ENCODE measurements at places on chromosomes 16 and 17.

- no peak for DNase-seq
Observed at GRCh38 chr16:8375232-8375587, 215.1 kb downstream of the TMEM114 start.

DNA sequence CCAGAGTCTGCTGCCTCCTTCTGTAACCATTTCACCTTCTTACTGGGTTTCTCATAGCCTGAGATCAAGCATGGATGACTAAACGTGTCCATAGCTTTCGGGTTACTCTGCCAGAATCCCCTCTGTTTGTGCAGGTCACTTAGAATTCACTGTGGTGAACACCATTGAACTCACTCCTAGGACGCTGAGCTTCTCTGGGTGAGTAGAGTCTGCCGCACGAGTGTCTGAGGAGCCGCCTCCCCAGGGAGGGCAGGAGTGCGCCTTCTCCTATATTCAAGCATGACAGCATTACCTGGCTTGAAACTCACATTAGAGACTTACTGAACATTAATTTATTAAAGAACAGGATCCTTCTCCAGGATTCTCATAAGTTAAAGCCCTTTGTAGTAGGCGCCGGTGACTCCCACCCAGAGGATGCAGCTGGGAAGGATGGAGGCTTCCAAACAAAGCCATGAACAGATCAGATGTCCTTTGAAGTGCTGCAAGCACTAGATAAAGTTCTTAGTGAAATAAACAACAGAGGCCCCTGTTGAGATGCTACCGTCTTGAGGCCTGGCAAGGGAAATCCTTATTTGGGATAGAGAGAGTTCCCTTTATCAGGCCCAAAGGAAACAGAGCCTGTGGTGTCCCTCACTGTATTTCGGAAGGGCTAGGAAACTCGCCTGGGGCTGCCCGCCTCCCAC, 144.6 kb upstream of the PLCG2 start:
- no peak for DNase-seq

DNA sequence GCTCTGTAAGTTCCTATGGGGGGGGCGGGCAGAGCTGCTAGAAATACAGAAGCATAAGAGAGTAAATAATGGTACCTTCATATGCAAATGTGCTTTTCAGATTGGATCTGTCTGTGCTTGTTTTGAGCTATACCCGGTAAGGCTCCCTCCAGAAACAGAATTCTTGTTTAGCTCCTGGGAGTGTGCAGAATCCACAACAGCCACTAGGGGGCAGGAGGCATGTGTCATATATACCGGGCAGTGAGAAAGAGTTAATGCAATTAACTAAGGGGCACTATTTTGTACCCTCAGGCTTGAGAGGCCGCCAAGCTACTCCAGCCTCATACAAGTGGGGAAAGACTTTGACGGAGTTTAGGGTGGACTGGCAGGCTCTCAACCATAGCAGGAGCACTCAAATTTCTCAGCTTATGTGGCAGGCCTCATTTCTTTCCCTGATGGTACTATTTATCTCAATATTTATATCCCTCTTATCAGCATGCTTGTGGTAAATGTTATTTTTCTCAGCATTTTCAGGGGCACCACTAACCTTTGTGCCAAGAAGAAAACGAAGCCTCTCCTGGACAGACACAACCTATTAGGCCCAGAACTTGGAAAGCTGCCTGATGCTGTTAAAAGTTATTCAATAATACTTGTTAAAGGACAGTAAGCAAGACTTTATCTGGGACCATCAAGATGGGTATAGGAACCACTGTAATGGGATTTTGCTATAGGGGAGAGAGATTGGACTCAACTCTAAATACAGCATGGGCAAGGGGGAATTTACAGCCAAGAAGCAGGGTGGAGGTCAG, 10.7 kb upstream of the CENPV start:
- DNase-seq = peak; percentile 73

DNA sequence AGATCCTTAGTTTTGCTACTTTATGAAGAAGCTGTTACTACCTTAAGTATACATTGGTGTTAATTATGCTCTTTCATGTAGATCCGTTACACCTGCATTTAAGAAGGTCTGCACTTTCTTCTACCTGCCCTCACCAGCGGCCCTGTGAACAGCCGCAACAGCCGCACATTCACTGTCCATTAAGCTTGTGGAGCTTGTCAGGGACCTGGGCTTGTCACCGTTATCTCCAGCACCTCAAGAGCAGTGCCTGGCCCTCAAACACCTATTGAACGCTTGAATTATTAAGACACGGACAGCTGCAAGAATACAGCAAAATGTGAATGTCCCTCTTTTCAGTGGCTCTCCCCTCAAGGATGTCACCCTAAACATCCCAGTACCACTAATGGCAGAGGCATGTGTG, 3.0 kb upstream of the MXRA7 start:
- no peak for DNase-seq

DNA sequence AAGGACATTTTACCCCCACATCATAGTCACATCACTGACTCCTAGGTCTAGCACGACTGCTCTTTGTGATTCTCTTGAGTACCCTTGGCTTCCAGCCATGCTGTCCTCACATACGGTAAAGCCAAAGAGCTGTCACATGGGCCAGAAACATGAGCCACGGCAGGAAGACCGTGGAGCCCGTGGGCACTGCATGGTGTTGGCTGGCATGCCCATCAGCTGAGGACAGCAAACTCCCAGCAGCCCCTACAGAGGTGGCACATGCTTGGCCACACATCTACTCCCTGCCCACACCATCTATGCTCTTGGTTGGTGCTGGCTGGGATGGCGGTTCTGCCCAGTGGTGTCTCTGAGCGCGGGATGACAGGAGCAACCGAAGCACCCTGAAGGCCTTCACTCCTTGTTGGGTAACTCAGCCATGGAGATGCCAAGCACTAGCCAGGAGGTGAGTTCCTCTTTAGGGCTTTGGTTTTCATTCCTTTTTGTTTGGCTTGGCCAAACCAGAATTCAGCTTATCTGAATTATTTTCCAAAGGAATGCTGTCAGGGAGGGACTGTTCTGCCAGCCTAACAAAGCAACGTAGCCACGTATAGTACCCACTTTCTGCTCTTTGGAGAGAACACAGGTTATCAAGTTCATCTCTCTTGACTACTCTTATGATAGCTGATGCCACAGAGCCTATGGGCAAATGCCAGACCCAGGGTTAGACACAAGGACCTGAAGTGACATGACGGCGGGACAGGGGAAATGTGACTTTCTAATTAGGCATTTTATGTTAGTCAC, 10.0 kb downstream of the TNFAIP1 start:
- DNase-seq = no peak

- no peak for DNase-seq
Observed at GRCh38 chr17:61345825-61346666, 53.6 kb upstream of the TBX2 start.

- peak; percentile 57 for DNase-seq
Observed at GRCh38 chr16:57140931-57141668, 44.7 kb downstream of the PSME3IP1 start.

DNA sequence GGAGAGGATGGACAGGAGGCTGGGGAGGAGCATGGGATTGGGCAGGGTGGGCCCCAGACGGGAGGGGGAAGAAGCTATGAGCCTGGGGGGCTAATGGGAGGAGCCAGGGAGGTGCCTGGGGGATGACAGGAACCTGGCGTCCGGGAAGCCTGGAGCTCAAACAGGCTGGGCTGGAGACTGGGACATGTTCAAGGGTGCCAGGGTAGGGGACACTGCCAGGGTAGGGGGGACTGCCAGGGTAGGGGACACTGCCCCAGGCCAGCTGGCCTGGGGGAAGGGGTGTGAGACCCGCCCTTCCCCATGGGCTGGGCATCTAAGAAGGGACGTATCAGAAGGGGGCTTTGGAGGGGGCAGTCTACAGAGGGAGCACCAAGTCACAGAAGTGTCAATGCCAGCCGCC, 7.0 kb upstream of the FAM83G start:
- no peak for DNase-seq

DNA sequence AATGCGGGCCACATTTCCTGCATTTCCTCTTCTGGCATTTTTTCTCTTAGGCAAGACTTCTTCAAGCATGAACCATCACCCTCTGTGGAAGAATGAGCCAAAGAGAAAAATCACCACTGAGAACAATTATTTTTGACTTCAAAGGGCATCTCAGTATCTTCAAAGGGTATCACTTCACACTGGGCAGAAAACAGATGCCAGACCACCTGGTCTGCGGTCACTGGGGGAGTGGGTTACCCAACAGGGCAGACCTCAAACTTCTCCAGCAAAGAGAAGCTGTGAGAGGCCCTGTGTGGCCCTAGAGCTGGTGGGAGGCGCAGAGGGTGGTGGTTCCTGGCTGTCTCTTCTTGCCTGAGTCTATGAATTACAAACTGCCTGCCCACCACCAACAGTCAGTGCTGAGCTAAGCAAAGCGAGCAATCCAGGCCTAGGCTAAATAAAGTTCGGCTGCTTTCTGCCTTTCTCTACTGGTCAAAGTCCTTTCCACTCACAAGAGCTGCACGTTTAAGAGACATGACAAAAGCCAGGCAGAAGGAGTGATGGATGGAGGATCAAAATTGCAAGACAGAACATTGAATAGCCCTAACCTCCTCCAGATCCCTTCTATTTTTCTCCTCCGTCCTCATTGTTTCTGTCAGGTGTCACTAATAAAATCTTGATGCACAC, 602.7 kb upstream of the CDH5 start:
- no peak for DNase-seq

DNA sequence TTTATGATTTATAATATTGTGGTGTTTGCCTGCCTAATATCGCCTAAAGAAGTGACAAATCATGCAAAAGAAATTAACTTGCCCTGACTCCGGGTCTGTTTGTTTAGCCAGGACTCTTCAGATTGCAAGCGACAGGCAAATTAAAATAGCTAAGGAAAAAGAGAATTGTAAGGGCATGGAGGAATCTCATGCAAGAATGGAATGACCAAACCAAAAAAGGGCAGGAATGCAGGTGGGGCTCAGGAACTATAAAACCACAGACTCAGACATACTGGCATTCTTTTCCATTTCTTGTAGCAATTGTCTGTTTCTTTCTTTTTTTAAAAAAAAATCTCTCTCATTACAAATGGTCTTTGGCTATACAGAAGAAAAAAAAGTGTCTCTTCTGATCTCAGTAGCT, 188.1 kb upstream of the XYLT1 start:
- no peak for DNase-seq

GRCh38 chr16:3171181-3171854, 16.7 kb upstream of the OR1F1 start:
- DNase-seq = no peak

Data from left forelimb (tissue), 1 donor.